ENCODE measurements at places on chromosomes 3 and 15. TPM values are rescaled to one million over a fixed set of nuclear protein-coding genes. Genes with fewer than 3 reads are reported as not detected.

The PLA2G4F gene
- not detected for total RNA-seq

The NBEAL2 gene
- total RNA-seq = 65.2 TPM

The CPNE9 gene
- total RNA-seq = 1.2 TPM

The MCF2L2 gene
- total RNA-seq = 1.5 TPM

The IGSF11 gene
- total RNA-seq = not detected

The INSYN1 gene
- total RNA-seq = not detected

The SNURF gene
- 24.1 TPM for total RNA-seq

The DNAH12 gene
- 0.39 TPM for total RNA-seq

The MCCC1 gene
- total RNA-seq = 32.8 TPM

The NSUN3 gene
- total RNA-seq = 25.7 TPM

The GREM1 gene
- not detected for total RNA-seq

The SV2B gene
- total RNA-seq = not detected

The C3orf85 gene
- not detected for total RNA-seq

The APOD gene
- total RNA-seq = 0.41 TPM

The TAGLN3 gene
- total RNA-seq = not detected

The FBXL2 gene
- not detected for total RNA-seq

The ETV5 gene
- total RNA-seq = 0.10 TPM

The CIB2 gene
- total RNA-seq = 3.8 TPM

The TMEM212 gene
- total RNA-seq = not detected

The GOLGA8B gene
- 77.1 TPM for total RNA-seq

The FEZF2 gene
- total RNA-seq = not detected

The CRYBG3 gene
- 2.2 TPM for total RNA-seq

The LYZL4 gene
- total RNA-seq = not detected

The RBM5 gene
- total RNA-seq = 464 TPM

The PRR20G gene
- total RNA-seq = not detected

The TMOD2 gene
- 30.3 TPM for total RNA-seq

The ARHGEF26 gene
- not detected for total RNA-seq

The DISP2 gene
- 0.71 TPM for total RNA-seq

The LRRN1 gene
- 2.5 TPM for total RNA-seq

The CILP gene
- total RNA-seq = 0.36 TPM

The CA12 gene
- not detected for total RNA-seq

The GHRL gene
- 2.8 TPM for total RNA-seq

The RAB6B gene
- not detected for total RNA-seq

The FLNB gene
- total RNA-seq = 28.3 TPM

The RHOV gene
- 0.41 TPM for total RNA-seq

The ARGFX gene
- not detected for total RNA-seq

The AEN gene
- 24.0 TPM for total RNA-seq

The DUOXA1 gene
- 0.74 TPM for total RNA-seq

The WDR93 gene
- total RNA-seq = 0.29 TPM

The TMCO5A gene
- not detected for total RNA-seq

The MYZAP gene
- total RNA-seq = 1.4 TPM

The CCR5 gene
- 0.17 TPM for total RNA-seq

The GOLGA6L10 gene
- total RNA-seq = 2.1 TPM

The PSTPIP1 gene
- total RNA-seq = 69.0 TPM

The PATL2 gene
- 60.5 TPM for total RNA-seq

The LARP6 gene
- not detected for total RNA-seq

The IMPG2 gene
- 0.44 TPM for total RNA-seq

The XYLB gene
- 0.71 TPM for total RNA-seq

The PRKCD gene
- 46.7 TPM for total RNA-seq

The ATP1B3 gene
- total RNA-seq = 23.9 TPM
